GM12864 (cell line): ENCODE measurements at places on chromosomes 7 and 10.

DNA sequence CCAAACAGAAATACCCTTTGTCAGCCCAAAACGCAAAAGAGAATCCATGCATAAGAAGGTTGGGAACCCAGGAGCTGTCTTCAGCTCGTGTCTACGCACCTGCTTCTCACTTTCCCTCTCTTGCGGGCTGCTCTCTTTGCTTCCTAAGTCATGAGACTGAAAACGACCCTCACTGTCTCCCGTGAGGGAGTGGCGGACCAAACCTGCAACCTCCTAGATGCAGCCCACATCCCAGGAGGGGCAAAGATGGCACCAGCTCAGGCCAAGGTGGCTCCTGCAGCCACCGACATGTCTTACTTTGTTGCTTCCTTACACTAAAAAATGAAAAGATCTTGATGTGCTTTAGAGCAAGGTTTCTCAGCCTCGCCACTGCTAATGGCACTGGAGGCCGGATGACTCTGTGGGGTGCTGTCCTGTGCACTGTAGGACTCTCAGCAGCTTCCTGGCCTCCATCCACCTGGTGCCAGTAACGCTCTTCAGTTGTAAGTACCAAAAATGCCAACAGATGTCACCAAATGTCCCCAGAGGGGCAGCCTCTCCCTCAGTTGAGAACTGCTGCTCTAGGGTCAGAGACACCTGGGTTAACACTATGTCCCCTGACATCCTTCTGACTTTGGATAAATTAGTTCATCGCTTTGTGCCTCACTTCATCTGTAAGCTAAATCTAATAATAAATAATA lies 179.8 kb upstream of the PFKP start:
- no peak for DNase-seq

- no peak for DNase-seq
These were observed at the start of gene AP3M1 for GRCh38 chr10:74150204-74150989. AP3M1 (minus strand) TSS chr10:74150828; CDS start chr10:74138379, 12,449 bp downstream.

GRCh38 chr10:102312683-102313082 lies 67.4 kb downstream of the GBF1 start:
- DNase-seq = no peak

DNA sequence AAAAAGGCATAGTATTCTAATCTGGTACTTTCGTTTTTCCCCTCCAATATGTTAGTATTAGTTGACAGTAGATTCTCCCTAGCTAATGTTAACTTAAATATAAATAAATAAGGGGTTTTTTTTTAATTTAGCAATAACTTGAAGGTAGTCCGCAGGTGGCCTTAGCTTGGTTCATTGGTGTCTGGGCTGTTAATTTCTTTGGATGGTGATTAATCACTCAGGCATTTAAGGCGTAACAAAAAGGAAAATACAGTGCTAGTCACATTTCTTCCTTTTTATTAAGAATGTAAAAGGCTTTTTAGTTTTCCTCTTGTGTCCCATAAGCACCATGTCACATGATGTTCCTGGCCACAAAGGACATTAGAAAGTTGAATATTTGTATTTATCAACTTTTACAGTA lies 161.0 kb upstream of the POT1 start:
- no peak for DNase-seq

DNA sequence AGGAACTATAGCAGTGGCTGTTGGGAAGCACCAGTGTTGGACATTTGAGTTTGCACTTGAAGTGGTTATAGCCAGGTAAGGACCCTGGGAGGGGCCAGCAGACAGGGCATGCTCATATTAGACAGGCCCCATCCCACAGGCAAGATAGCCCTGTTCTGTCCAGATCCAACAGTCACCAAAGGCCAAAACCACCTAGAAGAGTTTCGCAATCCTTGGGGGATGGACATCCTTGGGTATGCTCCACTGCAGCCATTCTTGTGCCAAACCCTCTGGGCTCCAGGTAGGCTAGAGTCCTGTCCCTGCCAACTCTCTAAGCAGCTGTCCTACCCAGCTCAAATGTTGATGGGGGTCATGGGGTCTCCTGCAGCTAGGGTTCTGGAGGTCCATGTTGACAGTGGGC lies 76.8 kb downstream of the TMEM26 start:
- no peak for DNase-seq

DNA sequence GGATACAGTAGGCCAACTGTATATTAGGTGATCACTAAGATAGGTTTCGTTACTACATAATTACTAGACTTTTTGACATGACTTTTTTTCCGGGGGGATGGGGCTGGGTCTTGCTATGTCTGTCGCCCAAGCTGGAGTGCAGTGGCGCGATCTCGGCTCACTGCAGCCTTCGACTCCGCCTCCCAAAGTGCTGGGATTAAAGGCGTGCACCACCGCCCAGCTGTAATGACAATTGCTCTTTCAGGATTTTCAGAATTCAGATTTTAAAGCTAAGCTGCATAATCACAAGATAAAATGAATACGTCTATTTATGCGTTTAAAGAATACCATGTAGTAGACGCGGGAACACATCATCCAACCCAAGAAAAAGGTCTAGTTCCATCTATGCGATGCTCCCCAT lies 982 bp downstream of the IDI1 start:
- no peak for DNase-seq

DNA sequence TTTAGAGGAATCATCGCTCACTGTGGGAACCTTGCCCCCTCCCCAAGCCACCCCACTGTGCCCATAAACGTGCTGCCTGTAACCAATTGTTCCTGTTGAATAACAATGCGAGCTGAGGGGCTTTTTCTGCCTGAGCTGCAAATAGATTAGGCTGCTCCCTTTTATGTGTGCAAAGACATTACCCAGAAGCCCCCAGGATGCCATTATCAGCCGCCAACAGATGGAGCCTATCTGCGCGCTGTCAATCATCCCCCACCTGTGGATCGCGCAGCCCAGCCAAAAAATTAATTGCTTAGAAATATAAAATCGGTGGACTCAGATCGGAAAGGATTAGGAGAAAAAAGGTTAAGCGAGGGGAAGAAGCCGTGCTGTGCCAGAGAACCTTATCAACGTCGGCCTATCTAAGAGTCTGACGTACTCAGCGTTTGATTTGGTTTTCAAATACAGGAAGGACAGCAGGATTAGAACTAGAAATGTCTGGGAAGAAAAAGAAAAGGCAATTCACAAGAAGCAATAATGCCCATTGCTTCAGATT lies 167.3 kb upstream of the MYO3A start:
- DNase-seq = no peak

GRCh38 chr7:76281706-76282343 lies 20.6 kb upstream of the HSPB1 start:
- DNase-seq = no peak

DNA sequence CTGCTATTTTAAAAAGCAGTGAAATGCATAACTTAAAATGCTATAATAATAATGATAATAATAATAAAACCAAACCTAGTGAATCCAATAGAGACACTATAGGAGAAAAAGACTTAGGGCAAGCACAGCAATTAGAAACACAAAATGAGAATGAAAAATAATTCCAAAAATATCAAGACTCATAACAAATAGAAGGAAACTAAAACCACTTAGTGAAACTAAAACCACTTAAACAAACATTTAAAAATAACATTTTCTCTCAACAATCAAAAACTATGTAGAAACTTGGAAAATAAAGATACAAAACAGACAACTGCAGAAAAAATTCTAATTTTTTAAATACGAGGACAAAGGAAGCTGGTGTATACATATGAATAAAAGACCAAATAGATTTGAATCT lies 655.2 kb upstream of the NRG3 start:
- DNase-seq = no peak

DNA sequence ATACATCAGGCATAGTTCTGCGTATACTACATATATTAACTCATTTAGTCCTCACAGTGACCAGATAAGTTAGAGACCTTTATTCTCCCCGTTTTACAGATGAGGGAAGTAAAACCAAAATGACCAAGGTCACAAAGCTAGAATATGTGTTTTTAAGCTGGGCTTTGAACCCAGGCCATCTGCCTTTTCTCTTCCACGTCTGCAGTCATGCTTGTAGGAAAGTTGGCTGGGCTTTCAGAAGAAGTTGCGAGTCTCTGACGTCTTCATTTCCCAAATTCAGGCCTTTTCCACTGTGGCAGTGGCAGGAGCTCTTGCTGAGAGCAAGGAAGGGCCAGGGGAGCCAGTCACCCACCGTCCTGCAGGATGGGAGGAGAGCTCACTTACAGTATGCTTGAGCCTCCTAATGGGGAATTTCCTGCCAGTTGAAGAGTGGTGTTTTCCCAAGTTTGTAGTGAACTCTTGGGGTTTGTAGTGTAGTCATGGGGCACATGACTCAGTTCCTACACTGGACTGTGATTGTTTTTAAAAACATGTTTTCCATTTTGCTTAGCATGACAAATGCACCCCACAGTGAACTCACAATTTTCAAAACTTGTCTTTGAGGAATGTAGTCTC lies 34.2 kb downstream of the CYP17A1 start:
- DNase-seq = no peak

- DNase-seq = no peak
These were observed 11.5 kb downstream of the TMEM176B start for GRCh38 chr7:150788474-150789269.

GRCh38 chr7:140310337-140311002 lies 87.9 kb downstream of the SLC37A3 start:
- DNase-seq = no peak

DNA sequence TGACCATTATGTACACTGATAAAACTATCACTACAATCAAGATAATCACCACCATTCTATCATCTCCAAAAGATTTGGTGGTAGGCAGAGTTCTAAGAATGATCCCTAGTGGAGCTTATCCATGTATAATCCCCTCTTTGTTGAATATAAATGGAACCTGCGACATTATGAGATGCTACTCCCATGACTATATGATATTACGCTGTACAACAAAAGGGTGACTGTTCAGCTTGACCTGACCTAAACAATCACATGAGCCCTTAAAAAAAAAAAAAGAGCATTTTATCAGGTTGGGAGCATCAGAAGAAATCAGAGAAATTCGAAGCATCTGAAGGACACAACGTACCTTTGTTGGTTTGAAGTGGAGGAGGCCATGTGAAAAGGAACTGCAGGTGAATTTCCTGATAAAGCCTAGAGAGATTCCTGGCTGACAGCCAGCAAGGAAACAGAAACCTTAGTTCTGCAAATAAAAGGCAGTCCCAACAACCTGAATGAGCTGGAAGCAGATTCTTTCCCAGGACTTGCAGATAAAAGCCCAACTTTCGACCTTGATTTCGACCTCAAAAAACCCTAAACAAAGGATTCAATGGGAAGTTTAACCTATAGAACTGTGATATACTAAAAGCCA lies 270.7 kb downstream of the ADRA2A start:
- no peak for DNase-seq

DNA sequence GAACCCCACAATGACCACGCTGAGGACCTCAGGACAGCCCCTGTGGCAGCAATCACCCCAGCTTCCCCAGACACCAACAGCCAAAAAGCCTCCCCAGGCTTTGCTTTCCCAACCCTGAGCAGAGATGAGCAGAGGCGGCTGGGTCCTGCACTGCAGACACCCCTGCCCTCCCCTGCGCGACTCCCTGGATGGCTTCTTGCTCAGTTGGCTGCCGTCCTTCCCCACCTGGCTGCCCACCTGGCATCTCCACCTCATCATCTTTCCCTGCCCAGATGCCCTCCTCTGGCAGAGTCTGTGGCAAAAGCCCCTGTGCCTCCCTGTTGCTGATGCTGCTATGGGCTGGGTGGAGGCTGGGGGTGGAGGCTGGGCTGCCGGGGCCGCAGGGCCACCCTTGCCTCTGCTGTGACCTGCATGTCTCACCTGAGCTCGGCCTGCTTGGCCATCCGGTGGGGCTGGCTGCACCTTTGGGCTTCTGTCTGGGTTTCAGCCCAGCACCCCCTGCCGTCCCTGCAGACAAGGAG lies 567.7 kb downstream of the TCERG1L start:
- no peak for DNase-seq

DNA sequence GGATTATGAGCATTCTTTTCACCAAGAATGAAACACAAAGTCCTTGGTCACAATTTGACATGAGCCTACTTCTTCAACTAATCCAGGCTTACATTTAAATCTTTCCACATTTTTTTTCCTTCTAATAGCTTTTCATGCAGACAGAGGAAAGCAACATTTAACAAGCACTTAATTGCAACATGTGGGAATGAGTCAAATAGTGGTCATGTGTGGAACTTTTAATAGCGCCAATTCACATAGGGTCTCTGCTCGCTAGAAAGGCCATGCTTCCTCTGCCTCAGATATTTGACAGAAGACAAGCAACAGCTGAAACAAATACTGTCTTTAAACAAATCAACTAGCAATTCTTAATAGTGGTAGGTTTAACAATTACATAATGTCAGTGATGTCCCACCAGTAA lies 285.9 kb upstream of the ETV1 start:
- no peak for DNase-seq

- no peak for DNase-seq
These were observed 79.9 kb downstream of the ZMIZ1 start for GRCh38 chr10:79148452-79149344.

DNA sequence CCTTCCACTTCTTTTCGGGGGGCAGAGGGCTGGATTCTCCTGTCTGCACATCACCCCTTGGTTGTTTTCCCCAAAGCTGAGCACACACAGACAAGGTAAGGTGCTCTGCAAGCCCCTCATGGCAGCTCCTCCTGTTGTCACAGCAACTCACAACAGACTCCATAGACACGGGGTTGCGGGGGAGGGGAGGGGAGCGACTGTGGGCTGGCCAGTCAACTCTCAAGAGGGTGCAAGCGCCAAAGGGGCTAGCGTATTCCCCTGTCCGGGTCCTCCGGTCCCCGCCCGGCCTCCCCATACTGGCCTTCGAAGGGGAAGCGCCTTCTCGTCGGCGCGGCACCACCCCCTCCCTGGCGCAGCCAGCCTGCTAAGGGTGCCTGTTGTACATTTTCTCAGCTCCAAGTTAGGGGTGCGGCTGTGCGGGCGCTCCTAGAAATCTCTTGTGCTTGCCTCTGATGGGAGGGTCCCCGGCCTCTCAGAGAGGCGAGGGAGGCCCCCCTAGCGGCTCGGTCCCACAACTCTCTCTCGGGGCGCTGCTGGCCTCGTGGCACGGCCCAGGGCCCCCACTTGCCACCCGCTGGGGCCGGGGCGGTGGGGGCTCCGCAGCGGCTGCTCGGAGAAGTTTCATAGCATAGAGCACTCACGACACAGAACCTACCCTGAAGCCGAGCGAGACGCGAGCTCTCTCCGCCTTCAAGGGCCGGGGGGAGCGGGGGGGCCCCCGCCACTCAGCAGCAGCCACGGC lies 498 bp downstream of the RHOBTB1 start:
- no peak for DNase-seq

DNA sequence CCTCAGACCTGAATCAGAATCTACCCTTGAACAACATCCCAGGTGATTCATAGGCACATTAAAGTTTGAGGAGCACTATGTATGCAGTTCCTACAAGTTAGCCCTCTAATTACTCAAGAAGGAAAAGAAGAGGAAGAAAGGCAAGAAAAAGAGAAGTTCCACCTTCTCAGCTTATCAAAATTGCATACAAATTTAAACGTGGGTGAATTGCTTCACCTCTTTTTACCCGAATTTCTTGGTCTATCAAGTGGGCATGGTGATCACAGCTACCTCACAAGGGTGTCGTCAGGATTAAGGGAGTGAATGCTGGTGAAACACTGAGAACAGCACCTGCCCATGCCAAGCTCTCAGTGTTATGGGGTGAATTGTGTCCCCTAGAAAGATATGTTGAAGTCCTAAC lies 43.8 kb upstream of the PAPSS2 start:
- no peak for DNase-seq

GRCh38 chr10:124748953-124749645 lies 4.9 kb upstream of the FAM53B start:
- no peak for DNase-seq
